ENCODE measurements at places on chromosomes 1 and 21. TPM values are rescaled to one million over a fixed set of nuclear protein-coding genes. Genes with fewer than 3 reads are reported as not detected.

SLC25A34 gene
- 0.65 TPM for total RNA-seq

CHRNB2 gene
- under 0.01 TPM for total RNA-seq

FAM78B gene
- 0.27 TPM for total RNA-seq

OR10J4 gene
- total RNA-seq = not detected

NHLH1 gene
- not detected for total RNA-seq

SEC16B gene
- total RNA-seq = 4.8 TPM

GREM2 gene
- 2.0 TPM for total RNA-seq

RASAL2 gene
- total RNA-seq = 30.5 TPM

NVL gene
- total RNA-seq = 27.6 TPM

TMEM35B gene
- 31.6 TPM for total RNA-seq

OR2T33 gene
- total RNA-seq = not detected

OR14K1 gene
- not detected for total RNA-seq

MPZ gene
- total RNA-seq = 1.2 TPM

MIER1 gene
- 114 TPM for total RNA-seq

GRCh38 chr1:165717918-165718515, 19.7 kb upstream of the ALDH9A1 start:
- peak; percentile 82 for DNase-seq

- no peak for DNase-seq
These were observed 38.7 kb downstream of the CHAF1B start for GRCh38 chr21:36423771-36424433.

DNA sequence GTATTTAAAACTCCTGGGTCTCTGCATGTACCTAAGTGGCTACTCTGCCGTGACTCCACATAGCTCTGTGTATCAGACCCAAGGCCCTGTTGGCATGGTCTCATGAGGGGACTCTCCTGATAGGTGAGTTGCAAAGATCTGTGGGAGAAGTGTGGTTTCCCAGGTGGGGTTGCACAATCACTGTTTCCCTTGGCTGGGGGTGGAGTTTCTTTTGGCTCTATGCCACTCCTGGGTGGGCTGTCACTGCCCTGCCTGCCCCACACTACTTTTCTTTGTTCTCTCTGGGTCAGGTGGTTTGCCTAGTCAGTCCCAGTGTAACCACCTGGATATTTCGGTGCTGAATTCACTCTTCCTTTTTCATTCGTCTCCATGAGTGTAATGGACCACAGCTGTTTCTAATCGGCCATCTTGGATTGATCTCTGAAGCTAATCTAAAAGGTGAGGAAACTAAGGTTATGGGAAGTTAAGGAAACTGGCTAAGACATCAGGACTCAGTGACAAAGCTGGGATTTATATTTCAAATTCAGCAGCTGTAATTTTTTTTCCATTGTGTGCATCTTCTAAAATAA, 97.1 kb upstream of the CACYBP start:
- no peak for DNase-seq

- no peak for DNase-seq
These were observed 90.6 kb upstream of the SIM2 start for GRCh38 chr21:36608041-36608896.

DNA sequence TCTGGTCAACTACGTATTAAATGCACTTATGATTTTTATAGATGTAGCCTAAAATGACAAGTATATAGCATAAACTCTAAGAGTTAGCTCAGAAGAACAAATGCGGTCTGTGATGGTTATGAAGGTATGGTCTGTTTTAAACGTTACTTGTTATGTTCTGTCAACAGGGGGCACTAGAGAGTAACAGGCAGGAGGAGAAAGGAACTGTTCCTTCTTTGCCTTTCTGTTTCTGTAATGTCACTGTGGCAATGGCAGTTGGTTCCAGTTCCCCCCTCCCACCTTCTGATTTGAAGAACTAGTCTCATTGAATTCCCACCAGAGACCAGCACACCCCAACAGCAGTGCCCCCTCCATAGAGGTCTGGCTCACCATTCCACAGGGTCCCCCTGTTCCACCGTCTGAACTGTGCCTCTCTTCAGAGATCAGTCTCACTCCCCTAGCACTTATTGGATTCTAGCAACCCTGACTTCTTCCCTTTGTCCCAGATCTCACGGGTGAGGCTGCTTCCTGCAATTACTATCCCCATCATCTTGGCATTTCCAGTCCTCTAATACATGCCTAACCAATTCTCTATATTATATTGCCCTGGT, 14.0 kb downstream of the KRTAP24-1 start:
- DNase-seq = no peak

DNA sequence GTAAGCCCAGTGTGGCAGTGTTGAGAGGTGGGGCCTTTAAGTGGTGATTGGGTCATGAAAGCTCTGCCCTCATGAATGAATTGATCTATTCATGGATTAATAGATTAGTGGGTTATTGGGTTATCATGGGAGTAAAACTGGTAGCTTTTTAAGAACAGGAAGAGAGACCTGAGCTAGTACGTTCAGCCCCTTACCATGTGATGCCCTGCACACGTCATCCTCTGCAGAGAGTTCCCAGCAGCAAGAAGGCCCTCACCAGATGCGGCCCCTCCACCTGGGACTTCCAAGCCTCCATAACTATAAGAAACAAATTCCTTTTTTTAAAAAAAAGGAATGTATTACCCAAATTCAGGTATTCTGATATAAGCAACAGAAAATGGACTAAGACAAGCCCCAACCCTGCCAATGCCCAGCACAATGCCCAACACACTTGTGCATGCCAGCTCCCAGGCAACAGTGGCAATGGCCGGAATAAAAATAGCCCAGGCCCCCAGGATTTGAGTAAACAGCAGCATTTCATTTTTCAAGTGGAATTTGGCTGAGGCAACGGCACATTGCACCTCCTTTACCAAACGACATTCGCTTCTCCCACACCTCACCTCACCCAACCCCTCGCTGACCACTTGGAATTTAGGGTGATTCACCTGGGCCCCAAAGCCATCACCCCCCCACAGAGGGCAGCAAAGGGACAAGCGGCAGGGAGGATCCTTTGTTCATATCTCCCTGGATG, 215.9 kb downstream of the TOMM20 start:
- DNase-seq = no peak

DNA sequence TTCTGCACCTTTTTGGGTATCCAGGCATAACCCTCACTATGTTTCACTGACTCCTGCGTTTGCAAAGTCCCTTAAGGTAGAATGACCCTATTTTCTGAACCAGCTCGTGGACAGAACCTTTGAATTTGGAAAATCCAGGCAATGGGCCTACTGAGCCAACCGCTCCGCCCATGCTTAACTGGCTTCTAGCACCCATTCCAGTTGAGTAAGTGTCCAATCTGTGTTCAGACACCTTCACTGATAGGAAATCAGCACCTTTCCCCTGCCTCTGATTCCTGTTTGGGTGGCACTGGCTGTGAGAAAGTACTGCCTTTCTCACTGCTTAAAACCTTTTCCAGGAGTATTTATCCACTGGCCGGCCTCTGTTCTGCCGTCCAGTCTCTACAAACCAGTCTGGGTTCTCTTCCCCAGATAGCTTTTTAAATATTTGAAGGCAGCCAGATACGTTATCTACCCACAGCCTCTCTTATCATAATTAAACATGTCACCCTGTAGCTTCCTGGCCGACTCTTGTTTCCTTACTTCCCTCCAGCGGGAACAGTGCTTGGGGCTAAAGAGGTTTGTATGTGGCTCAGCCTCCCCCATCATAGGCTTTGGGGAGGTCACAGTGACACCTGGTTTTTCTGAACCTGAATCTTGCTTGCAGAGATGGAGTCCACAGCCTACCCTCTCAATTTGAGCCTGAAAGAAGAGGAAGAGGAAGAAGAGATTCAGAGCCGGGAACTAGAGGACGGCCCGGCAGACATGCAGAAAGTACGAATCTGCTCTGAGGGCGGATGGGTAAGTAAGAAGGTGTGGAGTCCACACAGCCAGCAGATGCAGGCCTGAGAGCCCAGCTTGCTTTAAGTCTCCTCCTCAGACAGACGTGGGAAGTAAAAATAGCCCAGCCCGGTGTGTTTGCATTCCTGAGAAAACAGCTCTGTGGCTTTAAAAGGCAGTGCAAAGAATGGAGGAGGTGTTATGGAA, 1.3 kb downstream of the POGK start:
- DNase-seq = peak; percentile 37

DNA sequence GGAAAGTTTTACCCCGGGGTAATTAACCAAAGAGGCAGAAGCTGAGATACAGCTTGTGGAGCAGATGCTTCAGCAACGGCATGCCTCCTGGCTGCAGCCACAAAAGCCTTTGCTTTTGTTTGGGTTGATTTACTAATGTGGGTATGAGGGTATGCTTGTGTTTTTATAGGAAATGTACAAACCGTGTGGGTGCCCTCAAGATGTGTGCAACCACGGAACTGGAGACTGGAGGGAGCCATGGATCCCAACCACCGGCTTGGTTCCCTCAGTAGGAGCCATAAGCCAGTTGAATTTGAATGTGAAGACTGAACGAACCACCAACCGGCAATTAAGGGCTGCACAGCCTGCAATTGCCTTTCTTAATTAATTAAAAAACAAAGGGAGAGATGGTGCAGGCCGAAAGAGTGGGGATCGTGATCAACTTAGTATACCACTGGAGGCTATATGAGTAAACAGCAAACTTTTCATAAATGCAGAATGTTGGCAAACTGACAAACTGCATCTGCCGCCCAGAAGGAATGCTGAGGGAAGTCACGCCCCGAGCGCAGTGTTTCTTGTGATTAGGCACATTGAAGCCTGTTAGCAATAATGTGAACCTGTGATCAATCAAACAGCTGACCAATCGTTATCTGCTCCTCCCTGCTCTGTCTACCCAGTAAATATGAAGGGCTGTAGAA, 104.1 kb downstream of the DISP1 start:
- DNase-seq = no peak

GRCh38 chr1:69700770-69701169, 133.0 kb downstream of the LRRC7 start:
- DNase-seq = peak; percentile 3

- no peak for DNase-seq
These were observed 51.7 kb downstream of the RASSF5 start for GRCh38 chr1:206558794-206559671.

- peak; percentile 81 for DNase-seq
These were observed 41.7 kb downstream of the EDN2 start for GRCh38 chr1:41442697-41443251.

DNA sequence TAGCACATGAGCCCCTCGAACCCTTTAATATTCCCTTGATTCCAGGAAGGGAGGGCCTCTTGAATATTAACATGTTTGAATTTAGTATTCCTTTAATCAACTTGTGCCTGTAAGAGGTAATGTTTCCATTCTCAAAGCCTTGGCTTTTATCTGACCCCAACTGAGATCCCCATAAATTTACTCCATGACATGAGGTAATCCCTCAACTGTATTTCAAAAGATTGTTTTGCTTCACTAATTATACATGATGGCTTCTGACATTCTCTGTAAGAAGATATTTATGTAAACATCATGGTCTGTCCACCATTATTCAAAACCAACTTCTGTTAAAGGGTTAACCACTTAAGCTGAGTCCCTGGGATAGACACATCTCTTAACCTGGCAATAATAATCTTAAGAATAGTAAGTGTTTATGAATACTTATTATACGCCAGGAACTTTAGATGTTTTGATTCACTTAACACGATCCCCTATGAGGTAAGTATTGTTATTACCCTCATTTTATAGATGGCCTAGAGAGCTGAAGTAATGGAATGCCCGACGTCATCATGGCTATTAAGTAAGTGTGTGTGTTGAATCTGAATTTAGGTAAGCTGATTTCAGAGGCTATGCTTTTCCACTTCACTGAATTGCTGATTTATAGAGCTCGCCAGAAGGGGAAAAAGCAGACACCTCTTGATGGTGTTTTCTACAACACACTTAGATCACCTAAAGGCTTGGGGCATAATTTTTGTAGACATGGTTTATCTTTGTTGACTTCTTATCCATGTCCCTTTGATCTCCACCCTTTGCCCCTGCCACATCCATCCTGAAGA, 11.1 kb downstream of the KRTAP19-1 start:
- DNase-seq = no peak

- no peak for DNase-seq
These were observed 21.2 kb downstream of the PEX14 start for GRCh38 chr1:10495952-10496351.

- no peak for DNase-seq
These were observed 175.6 kb downstream of the SIPA1L2 start for GRCh38 chr1:232454227-232454886.

- no peak for DNase-seq
These were observed 104.2 kb upstream of the DMRTA2 start for GRCh38 chr1:50527249-50527986.

GRCh38 chr21:34545079-34545884, 33.3 kb upstream of the KCNE1 start:
- peak; percentile 91 for DNase-seq

- peak; percentile 29 for DNase-seq
These were observed 71.2 kb upstream of the RGL1 start for GRCh38 chr1:183733715-183734114.

DNA sequence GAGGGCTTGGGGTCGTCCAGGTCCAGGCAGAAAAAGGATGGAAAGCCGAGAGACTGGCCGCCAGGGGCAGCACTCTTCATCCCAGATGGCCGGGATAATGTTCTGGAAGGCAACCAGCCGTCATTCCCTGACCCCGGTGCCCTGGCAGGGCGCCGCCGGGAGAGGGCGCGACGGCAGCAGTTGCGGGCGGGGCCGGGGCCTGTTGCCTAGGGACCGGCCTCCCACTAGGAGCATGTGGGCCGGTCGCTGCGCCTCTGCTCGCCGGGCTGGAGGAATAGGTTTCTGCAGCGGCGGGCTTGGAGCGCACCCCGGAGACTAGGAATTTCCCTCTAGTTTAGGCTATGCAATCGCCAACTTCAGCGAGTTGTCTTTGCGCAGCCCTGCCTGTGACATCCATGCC, 11.0 kb downstream of the DMRTB1 start:
- peak; percentile 61 for DNase-seq

GRCh38 chr1:204873176-204873575, 2.5 kb downstream of the NFASC start:
- no peak for DNase-seq

DNA sequence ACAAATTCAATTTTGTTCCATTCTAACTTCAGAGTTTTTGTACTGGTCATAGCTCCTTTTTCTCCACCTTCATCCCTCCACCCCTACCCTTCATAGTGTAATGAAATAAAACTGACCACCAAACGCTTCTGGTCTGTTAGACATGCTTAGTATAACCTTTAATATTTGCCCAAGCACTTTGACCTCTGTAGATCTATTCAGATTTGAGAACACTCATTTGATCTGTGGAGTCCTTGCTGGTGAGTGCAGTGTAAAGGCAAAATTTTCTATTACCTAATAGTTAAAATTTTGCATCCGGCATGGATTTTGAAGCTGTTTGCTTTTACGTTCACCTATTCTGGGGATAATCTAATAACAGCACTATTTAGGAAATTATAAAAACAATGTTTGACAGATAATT, 41.2 kb downstream of the TMEM200B start:
- DNase-seq = no peak

DNA sequence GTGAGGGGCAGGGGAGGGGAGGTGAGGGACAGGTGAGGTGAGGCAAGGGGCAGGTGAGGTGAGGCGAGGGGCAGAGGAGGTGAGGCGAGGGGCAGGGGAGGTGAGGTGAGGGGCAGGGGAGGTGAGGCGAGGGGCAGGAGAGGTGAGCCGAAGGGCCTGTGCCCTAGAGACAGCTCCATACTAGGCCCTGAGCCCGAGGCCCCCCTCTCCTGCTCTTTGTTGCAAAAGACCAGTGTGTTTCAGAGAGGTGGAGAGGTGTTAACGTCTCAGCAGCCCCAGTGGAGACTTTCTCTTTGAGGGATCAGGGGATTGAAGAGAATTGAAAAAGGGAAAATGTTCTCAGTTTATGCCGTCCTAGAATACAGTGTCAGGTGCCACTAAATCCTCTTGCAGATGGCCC, 44.2 kb downstream of the EPHB2 start:
- DNase-seq = no peak

All from fibroblast of the aortic adventitia (primary cell).